Stimulated activated CD8-positive, alpha-beta memory T cell treated with anti-CD3 and anti-CD28 coated beads, Interleukin-7, amount 100 ng/mL, for 24 hours (primary cell): ENCODE measurements at places on chromosomes 5 and 9.

DNA sequence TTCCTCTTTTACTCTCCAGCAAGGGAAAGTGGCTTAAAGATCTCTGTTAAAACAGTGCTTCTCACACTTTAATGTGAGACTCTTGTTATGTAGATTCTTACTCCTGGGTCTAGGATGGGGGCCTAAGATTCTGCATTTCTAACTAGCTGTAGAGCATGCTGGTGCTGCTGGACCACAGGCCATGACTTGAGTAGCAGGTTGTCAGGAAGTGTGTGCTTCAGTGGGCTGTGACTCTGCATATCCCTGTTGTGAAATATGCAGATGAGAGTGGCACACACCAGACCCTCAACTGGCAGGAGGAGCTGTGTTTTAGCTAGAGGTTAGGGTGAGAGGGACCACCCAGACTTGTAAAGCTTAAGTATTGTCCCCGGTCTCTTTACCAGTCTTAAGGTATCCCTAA is 191.1 kb upstream of the DMRT1 start:
- DNase-seq, result no peak

DNA sequence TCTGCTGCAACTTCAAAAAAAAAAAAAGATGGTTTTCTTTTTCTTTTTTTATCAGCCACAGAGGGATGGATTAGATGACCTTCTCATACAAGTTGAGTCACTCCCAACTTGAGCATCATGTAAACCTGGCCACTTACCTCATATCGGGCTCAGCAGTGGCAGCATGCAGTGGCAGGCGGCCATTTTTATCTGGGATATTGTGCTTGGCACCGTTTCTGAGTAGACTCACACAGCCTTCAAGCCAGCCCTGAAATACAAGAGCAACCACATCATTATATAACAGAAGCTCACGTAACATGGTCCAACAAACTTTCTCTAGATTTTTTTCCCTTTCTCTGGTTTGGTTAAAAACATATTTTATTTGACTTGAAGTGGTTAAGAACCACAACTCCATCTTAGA is 62.6 kb downstream of the ANKRD55 start:
- no peak for DNase-seq

GRCh38 chr5:74519679-74520078 is 120.8 kb downstream of the ENC1 start:
- no peak for DNase-seq

DNA sequence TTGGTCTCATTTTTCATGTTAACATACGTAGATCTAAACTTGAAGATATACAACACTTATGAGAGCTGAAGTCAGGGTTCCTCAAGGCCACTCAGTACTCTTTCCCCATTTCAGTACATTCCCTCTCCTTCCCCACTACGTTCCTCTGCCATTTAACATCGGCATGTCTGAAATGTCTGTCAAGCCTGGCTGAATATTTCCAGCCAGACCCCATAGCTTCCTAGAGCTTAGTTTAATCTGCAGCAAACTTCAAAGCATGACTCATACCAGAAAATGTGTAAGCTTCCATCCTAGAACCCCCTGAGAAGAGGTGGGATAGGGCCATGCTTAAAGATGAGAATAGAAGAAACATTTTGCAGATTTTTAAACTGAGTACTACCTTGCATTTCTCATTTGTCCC is 6.2 kb downstream of the GZMA start:
- DNase-seq, result no peak

DNA sequence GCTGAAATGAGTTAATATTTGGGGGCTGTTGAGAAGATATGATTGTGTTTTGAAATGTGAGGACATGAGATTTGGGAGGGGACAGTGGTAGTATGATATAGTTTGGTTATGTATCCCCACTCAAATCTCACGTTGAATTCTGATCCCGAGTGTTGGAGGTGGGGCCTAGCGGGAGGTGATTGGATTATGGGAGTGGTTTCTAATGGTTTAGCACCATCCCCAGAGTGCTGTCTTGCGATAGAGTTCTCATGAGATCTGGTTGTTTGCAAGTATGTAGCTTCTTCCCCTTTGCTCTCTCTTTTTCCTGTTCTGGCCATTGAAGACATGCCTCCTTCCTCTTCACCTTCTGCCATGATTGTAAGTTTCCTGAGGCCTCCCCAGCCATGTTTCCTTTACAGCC is 386.0 kb downstream of the ARRDC3 start:
- DNase-seq, result no peak

DNA sequence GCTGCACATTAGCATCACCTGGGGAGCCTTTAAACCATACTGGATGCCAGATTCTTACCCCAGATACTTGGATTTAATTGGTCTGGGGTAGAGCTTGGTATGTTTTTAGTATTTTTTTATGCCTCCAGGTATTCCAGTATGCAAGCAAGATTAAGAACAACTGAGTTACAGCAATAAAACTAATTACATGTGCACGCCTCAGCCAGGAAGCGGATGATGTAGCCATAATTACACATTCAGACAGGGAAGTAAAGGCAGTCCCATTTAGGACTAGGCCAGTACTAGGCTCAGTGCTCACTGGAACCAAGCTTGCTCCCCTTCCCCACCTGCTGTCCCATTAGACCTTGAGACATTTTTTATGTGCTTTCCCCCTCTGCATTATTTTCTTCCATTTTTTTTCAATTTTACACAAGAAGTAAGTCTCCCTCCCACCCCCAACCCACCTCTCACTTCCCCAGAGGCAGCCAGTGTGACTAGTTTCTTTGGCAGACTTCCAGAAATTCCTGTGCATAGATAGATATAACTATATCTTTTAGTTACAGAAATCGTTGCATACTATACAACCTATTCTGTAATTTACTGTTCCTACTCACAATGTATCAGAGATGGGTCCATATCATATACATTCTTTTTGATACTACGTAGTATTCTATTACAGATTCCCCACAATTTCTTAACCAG is 7.1 kb upstream of the GNAQ start:
- DNase-seq, result no peak

DNA sequence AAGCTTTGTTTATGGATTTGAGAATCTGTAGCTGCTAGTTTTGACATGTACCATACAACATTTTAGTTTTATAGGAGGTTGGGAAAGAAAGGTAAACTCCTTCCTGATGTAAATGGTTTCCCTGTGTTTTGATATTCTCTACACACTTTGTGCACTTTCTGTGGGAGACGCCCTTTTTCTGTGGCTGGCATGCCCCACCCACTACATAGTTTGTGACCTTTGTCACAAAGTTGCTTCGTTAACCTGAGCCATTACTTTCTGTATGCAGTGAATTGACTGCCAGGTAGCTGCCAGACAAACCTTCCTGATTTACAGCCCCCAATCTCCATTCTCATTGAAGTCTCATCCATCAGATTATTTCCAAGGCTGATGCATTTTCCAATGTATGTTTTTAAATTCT is 90.6 kb downstream of the NLN start:
- DNase-seq, result no peak

DNA sequence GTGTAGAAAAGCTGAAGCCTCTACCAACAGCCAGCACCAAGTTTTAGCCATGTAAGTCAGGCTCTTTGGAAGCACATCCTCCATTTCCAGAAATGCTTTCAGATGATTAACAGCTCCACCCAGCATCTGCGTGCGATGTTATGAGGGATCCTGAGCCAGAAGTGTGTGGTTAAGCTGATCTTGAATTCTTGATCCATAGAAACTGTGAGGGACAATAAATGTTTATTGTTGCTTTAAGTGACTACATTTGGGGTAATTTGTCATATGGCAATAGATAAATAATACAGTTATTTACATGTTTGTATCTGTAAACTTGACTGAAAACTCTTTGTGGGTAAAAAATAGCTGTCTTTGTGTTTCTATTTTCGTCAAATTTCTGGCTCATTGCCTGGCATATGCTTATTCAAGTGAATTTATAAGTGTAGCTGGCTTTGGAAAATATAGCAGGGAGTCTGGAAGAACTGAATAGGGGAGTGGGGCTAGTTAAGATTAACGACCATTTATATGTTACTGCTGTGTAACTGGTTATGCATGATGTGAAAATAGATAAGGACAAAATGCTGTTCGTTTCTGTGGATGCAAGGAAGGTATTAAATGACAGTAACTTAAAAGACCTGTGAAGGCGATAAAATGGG is 234.1 kb downstream of the LRRC70 start:
- no peak for DNase-seq

DNA sequence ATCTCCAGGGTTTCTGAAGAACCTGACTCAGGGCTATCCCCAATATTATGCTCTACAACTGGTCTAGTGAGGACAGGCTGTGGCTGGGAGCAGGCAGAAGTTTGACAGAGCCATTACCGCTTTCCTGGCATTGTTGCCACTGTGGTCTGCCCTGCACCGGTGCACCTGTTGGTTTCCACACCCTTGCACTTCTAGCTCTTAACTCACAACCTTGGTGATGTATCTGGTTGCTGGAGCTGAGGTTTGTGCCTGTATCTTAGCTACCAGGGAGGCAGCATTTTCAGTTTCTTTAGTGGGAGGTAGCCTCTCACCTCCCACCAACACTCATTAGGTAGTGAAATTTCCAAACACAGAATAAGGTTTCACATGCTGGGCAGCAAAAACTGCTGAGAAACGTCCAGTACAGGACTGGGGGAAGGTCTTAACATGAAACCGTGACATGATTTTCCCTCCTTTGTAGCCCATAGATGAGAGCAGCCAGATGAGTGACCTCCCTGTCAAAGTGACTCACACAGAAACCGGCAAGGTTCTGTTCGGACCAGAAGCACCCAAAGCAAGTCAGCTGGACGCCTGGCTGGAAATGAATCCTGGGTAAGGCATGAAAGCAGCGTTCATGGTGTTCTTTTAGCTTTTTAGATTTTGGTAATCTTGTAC is 57.7 kb downstream of the SMARCA2 start:
- DNase-seq, result no peak

DNA sequence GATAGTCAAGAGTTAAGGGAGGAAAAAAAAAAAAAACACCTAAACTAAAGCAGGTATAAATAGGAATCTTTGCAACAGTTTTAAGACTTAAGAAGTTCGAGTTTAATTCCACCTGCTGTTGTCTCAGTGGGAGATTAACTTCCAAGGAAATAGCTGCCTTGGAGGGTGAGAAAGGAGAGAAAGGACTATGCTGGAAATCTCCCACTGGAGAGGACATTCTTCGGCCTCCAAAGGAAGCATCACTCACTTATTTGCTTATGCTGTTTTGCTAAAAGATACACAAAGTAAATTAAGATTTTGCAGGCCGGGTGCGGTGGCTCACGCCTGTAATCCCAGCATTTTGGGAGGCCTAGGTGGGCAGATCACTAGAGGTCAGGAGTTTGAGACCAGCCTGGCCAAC is 317.9 kb upstream of the MPDZ start:
- DNase-seq, result no peak
